ENCODE measurements at places on chromosomes 1 and 21.

GRCh38 chr1:172135076-172135672 lies 285.3 kb upstream of the C1orf105 start:
- DNase-seq: peak; percentile 46

DNA sequence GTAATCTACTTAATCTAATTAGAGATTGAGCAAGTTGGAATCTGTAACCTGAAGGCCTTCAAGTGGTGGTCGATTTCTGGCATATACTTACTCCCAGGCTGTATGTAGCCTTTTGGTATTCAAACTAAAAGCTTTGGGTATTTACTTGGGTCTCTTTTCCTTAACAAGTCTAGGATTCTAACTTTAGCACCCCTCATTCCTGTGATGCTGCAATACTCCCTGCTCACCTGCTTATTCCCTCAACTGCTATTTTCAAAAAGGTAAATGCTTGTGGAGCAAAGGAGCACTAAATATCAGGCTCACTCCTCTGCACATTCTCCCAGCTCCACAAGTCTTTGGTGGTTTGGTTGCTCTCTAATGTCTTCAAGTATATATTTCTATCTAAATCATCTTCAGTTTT lies 68.0 kb upstream of the CYYR1 start:
- no peak for DNase-seq

GRCh38 chr21:28272272-28272992 lies 720.2 kb downstream of the LTN1 start:
- DNase-seq: peak; percentile 31

GRCh38 chr1:53982763-53983104 lies 35.3 kb downstream of the LDLRAD1 start:
- no peak for DNase-seq

DNA sequence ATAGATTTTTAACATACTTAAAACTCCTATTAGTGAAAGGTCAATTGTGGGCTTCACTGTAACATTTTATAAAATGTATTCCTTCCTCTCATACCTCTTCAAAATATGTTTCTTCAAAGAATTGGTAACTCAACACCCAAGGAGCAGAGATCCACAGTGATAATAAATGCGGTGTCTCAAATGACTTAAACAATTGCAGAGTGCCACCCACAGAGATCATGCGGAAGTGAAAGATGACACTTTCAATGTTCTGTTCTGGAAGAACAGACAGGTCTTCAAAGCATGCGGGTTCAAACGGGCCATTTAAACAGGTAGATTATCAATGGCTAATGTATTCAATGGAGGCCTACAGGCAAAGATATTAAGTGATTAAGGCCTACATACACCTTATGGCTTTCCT lies 157.0 kb upstream of the GREM2 start:
- no peak for DNase-seq

- DNase-seq: no peak
Observed at GRCh38 chr1:151113877-151114276, 32.6 kb downstream of the SEMA6C start.

DNA sequence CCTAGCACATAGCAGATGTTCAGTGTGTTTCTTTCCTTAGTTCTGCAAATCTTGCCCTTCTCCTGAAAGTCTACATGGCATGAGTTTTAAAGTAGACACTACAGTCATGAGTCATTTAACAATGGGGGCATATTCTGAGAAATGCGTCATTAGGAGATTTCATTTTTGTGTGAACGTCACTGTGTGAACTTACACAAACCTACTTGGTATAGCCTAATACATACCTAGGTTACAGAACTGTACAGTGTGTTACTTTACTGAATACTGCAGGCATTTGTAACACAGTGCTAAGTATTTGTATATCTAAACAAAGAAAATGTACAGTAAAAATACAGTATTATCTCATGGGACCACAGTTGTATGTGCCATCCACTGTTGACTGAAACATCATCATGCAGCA lies 10.0 kb downstream of the TTF2 start:
- peak; percentile 36 for DNase-seq

DNA sequence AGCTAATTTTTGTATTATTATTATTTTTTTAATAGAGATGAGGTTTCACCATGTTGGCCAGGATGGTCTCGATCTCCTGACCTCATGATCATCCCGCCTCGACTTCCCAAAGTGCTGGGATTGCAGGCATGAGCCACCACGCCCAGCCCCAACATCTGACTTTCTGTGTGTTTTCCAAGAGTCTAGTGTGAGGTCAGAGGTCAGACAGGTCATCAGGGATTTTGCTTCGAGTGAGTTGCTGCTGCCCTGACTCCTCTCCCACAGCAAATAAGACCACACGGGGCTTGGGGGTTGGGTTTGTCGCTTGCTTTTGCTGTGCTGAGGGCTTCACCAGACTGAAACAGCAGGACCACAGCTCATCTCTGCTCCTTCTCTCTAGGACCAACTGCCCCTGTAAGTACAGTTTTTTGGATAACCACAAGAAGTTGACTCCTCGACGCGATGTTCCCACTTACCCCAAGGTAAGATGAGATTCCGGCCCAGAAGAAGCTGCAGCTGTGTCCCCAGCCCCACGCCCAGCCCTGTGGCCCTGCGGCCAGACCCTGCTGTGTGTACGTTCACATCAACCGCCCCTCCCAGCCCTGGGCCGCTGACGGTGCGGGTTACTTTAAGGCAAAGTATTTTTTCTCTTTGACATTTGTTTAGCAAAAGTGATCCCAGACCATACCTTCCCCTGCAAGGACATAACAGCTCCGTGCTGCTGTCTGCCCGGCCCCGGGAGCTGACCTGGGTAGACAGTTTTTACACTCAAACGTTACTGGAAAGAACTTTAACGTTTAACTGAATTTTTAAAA lies 97.5 kb downstream of the PDE9A start:
- DNase-seq: no peak

DNA sequence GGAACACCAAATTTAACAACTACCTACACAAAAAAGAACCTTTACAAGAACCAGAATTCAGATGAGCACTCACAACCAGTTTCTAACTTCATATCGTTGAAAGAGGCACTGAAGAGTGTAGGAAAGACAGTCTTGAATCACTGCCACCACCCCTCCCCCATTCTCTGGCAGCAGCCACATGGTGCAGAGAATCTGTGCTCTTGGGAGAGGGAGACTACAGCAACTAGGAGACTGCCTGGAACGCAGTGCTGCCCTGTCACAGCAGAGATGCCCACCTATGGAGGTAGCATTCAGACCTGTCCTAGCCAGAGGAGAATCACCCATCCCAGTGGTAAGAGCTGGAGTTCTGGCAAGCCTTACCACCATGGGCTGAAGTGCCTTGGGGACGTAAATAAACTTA lies 7.3 kb downstream of the CCN1 start:
- no peak for DNase-seq

DNA sequence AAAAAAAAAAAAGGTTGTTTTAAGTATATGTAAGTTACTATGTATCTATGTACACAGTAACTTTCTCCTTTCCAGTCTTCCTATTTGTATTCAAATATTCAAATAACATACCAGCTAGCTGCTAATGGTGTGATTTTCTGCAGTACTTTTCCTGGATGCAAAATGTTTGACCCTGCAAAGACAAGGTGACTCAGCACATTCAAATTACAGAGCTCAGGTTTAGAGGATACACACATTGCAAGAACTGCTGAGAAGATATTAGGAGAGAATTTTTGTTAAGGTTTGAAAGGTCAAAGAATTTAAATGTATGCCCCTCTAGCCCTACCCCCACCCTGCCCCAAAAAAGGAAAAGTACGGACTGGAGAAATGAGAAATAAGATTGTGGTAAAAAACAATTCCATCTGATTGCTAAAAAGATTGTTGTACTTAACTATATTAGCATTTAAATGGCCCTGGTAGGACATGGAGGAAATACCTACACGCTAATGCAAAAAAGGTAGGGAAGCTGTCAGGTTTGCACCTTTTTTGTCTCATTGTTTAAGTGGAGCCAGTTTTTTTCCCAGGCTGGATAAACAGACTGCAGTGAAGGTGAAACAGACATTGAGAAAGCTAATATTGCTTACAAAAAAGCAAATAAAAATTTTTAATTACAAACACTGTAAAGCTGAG lies 45.6 kb downstream of the ZNF281 start:
- DNase-seq: peak; percentile 48

GRCh38 chr1:54867717-54868057 lies 19.3 kb downstream of the DHCR24 start:
- no peak for DNase-seq

DNA sequence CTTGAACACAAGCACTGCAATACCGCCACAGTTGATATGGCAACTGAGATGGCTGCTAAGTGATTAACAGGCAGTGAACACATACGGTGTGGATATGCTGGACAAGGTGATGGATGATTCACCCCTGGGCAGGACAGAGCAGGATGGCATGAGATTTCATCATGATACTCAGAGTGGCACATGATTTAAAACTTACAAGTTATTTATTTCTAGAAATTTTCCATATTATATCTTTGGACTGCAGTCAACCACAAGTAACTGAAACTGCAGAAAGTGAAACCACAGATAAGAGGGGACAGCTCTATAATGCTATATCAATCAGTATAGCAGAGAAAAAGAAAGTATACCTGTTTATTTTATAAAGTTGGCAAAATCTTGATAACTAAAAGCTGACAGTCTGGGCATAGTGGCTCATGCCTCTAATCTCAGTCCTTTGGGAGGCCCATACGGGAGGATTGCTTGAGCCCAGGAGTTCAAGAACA lies 47.9 kb downstream of the PHACTR4 start:
- peak; percentile 74 for DNase-seq

DNA sequence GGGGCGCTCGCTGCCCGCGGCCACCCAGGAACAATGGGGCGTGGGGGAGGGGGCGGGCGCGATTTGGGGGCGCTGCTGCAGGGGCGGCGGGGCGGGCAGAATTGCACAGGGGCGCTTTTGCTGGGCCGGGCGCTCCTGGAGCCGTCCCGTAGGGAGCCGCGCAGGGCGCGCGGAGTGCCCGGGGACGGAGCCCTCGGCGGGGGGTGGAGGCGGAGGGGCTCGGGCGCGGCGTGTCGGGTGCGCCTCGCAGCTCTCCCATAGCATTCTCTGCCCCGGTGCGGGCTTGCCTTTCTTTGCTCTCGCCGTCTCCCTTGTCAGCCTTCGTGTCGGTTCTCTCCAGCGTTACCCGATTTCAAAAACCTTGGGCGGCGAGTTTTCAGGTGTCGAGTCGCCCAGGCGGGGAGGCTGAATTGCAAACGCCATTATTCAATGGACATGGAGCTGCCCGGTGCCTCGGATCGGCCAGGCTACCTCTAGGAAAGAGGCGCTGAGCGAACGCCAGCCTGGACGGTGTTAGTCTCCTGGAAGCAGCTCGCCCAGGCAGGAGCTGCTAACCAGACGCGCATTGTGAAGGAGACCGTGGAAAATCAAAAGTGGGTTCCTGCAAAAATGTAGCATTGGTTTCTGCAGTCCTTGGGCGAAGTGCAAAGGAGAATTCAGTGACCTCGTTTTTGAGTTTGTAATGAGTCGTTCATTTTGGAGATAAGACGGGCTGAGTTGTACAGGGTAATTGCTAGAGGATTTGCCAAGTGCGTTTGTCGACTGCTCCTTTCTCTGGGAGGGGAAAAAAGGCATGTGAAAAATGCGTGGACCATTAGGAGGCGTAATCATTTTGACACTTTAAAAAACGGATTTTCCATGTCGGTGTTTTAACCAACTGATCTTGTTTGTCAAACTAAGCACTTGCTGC lies 626 bp downstream of the CXADR start:
- DNase-seq: peak; percentile 16

DNA sequence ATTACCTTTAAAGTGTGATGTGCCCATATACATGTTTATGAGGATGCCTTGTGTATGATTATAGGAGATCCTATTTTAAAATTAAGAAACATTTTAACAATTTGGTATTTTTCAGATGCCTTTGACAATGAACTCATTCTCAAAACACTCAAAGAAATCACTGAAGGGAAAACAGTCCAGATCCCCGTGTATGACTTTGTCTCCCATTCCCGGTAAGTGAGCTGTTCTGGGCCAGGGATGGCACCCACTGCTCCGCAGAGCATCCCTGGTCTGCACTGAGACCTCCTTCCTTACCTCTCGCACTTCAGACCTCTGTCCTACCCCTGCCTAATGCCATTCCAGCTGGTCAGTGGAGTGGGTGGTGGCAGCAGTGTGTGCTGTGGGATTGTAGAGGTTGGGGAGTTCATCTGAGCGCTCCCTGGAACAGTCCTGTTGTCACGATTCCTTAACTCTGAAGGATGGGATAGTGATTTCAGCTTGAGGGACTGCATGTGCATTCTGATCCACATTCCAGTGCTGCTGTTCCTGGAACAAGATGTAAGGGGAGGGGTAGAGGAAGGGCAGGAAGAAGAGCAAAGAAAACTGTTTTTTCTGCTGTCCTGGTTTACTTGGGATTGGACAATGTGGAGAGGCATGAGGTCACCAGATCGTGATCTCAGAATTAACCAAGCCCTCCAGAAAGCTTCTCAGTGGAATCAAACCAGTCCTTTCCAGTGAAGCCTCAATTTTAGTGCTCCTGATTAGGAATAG lies 63.9 kb downstream of the UCK2 start:
- peak; percentile 59 for DNase-seq

DNA sequence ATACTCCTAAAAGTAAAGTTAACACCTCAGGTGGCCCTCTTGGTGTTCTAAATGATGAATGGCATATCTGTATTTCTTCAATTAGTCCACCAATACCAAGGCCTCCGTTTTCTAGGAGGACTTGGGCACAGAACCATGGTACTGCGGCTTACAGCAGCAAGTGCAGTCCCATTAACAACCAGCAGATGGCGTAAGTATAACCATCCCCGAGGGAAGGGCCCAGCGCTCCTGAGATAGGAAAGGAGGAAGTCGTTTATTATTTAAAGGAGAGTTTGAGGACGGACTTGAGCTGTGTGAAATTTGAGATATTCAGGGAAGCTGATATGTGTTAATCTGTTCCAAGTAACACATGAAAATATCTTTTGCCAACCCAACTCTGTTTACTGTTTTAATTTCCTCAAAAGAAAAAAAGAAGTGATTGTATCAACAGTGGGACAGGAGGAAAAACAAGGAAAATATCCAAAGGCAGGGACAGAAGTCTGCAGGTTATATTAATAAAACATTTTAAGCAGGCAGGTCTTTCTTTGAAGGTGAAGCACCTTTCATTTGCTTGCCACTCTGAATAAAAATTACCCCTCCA lies 37.7 kb upstream of the KCNJ15 start:
- DNase-seq: peak; percentile 91

GRCh38 chr1:234675572-234675971 lies 65.6 kb upstream of the IRF2BP2 start:
- DNase-seq: no peak

DNA sequence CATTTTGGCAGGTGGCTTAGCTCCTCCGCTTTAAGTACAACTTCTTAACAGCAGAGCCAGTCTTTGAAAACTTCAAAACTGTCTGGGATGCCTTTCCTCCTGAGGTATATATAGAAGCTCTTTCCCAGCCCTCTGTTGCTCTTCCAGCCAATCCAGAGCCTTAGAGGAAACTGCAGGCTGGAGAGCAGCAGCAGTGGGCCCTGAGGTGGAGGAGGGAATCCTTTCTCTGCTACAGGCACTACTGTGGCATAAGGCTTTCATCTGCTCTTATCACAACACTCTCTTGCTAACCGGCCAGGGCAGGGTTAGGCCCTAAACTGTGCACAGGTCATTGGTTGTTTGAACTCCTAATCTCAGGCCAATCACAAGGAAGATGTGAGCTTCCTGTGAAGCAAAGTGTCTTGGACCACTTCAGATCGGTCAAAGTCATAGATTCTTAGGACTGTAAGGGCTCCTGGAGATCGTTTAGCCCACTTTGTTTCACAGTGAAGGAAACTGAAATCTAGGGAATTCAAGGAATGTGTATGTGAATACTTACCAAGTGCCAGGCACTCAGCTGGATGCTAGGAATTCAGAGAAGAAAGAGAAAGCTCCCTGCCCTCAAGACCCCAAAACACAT lies at the start of gene RGS5:
TSS of gene RGS5 (minus strand) at position 84 of the 619 bp plus-strand sequence. CDS start at position 3, 81 bp downstream.
- no peak for DNase-seq

- no peak for DNase-seq
Observed at GRCh38 chr1:236000781-236001180, 64.1 kb downstream of the NID1 start.

- DNase-seq: no peak
Observed at GRCh38 chr21:38205940-38206339, 50.9 kb upstream of the KCNJ15 start.
